Muscle of leg (tissue), 16 donors: ENCODE measurements at places on chromosomes 13 and 19. TPM values are rescaled to one million over a fixed set of nuclear protein-coding genes. Genes with fewer than 3 reads are reported as not detected.

GRCh38 chr13:41222259-41222852, 28.0 kb upstream of the KBTBD7 start:
- peak; percentile 41 for DNase-seq

- DNase-seq, result no peak
Observed at GRCh38 chr19:43776286-43776685, 4.5 kb downstream of the KCNN4 start.

DNA sequence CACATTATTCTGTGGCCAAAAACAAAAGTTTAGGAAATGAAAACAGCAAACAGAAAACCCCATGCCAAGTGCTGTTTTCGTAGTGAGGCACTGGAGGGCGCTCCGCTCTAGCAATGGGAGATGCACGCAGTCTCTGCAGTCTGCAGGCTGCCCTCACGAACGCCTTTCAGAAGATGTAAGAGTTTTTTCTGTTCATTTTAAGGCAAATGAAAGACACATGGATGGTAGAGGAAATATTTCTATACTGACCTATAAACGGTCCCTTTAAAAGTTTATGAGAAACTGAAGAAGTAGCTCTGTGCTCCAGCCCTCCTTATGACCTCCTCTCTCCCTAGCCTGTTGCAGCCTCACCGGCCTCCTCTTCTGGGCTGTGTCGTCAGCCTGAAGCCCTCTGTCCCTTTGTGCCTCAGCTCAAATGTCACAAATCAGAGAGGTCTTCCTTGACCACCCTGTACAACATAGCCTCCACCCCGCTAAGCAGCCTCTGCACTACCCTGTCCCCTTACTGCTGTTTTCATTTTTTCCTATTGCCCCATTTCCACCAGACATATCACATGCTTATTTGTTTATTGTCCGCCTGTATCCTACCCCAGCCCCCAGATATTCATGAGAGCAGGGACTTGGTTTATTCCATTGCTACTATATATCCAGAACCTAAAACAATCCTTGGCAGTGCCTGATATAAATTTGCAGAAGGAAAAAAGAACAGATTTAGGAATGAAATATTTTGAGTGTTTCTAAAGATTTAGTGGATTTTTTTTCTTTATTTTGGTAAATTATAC, 116.4 kb downstream of the TM9SF2 start:
- peak; percentile 46 for DNase-seq

- DNase-seq, result no peak
Observed at GRCh38 chr19:29337029-29337428, 124.1 kb upstream of the UQCRFS1 start.

DNA sequence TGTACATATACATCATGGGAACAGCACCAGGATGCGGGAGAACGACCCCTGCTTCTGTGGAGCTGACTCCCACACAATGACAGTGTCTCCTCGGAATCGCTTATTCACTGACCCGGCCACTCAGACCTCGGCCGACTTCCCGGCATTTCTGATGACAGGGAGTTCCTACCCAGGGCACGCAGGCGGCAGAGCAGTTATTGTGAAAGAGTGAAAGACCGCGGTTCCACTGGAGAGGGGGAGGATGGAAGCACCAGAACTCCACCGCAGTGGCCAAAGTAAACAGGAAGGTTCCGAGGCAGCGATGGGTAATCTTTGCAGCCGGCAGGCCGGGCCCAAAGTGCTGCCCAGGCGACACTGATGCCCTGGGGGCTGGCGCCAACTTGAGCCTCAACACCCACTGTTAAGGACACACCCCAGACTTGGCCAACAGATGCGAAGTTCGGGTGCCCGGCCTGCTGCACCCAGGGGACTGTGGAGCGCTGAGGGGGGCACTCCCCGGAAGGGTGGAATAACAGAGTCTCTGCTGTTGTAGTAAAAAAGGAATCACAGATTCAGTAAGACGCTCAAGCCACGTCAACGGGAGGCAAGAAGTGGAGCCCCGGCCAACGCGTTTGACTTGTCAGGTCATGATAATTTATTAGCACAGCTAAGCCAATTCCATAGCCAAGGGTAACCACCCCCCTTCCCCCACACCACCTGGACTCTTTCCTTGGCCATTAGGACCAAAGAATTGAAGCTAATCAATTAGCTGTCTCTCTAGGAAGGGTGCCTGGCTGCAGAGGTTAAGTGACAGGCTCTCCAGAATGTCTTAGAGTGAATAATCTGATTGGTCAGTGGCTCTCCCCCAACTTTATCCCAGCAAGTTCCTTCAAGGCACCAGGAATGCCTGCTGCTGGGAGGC, 5.8 kb downstream of the MLLT1 start:
- peak; percentile 68 for DNase-seq

Gene ERFL
- polyA plus RNA-seq, result 0.31 TPM

Gene VMAC
- polyA plus RNA-seq, result 3.5 TPM

- DNase-seq, result no peak
Observed at GRCh38 chr13:45352031-45352430, 11.0 kb upstream of the TPT1 start.

GRCh38 chr13:79044415-79044814, 361.6 kb downstream of the RBM26 start:
- no peak for DNase-seq

DNA sequence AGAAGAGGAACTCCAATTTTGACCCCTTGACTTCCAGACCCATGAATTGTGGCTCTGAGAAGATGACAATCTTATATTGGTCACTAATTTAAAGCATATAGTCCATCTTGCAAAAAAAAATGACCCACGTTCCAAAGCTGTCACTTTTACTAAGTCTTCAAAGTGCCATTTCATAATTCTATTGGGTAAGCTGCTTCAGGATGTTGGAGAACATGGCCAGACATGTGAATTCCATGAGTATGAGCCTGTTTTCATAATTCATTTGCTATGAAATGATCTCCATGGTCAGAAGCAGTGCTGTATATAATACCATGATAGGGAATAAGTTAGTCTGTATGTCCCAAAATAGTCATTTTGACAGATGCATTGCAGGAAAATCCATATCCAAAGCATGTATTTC, 1787.3 kb downstream of the SLITRK5 start:
- no peak for DNase-seq

DNA sequence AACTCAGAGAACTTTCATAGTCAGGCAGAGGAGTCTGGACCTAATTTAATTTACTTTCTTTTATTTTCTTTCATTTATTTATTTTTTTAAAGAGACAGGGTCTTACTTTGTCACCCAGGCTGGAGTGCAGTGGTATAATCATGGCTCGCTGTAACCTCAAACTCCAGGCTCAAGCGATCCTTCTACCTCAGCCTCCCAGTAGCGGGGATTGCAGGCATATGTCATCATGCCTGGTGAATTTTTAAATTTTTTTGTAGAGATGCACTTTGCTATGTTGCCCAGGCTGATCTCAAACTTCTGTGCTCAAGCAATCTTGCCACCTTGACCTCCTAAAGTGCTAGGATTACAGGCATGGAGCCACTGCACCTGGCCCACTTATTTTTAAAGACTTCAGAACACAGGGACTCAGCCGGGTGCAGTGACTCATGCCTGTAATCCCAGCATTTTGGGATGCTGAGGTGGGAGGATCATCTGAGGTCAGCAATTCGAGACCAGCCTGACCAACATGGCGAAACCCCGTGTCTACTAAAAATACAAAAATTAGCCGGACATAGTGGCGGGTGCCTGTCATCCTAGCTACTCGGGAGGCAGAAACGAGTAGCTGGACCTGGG, 50.6 kb downstream of the KLF5 start:
- DNase-seq, result no peak

GRCh38 chr13:48000559-48001113, 437 bp downstream of the SUCLA2 start:
- peak; percentile 46 for DNase-seq

GRCh38 chr13:32938907-32939306, 77.3 kb upstream of the KL start:
- no peak for DNase-seq

DNA sequence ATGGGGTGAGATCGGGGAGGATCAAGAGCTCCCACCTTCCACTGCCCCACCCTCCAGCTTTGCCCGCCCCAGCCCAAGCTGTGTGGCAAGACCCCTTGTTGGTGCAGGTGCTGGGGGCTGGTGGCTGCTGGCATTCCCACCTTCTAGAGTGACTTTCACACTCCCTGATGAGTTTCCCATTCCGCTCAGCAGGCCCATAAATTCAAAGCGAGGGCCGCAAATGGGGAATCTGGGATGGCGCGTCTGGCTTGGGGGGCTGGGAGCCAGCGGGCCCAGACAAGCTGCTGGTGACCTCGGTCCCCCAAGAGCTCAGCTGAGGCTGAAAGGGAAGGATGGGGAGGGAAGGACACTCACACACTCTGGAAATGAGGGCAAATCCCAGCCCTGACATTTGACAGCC, 110.3 kb downstream of the GADD45B start:
- DNase-seq, result no peak

- DNase-seq, result no peak
Observed at GRCh38 chr13:71619096-71619495, 247.9 kb downstream of the DACH1 start.

DNA sequence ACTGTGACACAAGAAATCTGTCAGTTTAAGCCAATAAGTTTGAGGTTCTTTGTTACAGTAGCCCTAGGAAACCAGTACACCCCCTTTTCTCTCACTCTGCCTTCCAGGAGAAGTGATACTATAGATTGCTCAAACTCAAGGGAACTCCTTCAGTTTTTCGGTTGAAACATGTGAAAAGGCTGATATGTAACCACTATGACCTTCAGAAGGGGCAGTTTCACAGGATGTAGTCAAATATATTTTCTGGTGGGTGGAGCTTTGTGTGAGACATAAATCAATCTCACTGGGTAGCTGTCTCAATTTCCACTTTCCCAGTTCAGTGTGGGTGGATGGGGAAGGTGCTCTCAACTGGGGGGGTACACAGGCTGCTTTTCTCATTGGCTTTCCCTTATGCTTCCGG, 41.7 kb downstream of the HTR2A start:
- no peak for DNase-seq

DNA sequence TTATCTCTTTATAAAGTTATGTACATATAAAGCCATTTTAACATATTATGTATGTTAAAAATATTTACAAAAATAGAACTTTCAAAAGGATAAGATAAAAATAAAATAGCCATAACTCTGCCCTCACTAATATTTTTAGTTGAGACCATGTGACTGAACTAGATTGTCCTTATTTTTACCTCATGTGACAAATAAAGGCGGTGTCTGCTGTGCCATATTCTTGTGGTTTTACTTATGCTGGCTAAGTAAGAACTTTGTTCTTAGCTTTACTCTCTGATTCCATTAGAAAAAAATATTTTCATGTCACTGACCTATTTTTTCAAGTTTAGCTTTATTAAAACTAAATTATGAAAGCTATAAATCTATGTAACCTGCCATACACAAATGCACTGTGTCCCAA, 135.6 kb upstream of the TSC22D1 start:
- no peak for DNase-seq

- DNase-seq, result peak; percentile 83
Observed at GRCh38 chr19:41426952-41427646, at the start of gene B3GNT8. Gene B3GNT8, minus strand, starts transcription at chr19:41427374. Its CDS starts 596 bp downstream, at chr19:41426778.

DNA sequence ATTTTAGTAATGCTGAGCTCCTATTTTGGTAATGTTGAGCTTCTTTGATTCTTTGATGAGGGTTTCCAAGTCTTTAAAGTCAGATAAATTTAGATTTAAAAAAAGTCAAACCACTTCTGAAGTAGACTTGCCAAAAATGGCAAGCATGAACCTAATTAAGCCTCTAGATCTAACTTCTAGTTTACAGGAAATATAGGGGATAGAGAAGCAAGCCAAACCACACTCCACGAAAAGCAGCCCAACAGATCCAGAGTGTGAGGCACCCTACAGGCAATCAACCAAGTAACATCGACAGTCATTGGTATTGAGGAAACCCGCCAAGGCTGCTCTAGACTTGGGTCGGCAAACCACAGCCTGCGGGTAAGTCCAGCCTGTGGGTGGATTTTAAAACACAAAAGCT, 3.7 kb downstream of the GGACT start:
- DNase-seq, result no peak

Gene CEACAM19
- 4.0 TPM for polyA plus RNA-seq

Gene GAMT
- 153 TPM for polyA plus RNA-seq

DNA sequence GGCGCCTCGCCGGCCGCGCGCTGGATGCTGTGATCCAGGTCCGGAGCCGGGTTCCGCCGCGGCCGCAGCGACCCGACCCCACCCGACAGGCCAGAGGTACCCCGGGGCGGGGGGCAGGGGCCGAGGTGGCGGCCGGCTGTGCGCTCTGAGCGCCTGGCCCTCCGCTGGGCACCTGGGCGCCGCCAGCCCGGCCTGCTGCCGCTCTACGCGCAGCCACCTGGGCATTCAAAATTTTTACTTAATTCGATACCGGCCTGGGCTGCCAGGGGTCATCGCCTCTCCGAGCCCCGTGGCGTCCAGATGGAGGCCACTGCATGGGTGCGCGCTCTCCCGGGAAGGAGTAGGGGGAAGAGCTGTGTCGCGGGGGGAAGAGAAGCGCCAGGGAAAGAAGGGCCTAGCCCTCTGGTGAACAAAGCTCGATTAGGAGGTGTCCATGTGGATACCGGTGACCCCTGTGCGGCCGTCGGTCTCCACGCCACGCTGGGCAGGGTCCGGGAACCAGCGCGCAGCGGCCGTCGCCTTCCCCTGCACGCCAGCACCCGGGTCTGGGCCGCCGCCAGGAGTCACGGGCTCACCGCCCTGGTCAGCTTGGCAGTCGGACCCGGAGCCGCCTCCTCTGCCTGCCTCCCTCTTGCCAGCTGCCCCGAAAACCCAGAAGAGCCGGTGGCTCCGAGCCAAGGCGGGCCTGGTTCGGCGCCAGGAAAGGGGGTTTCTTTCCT, 666 bp downstream of the BIVM start:
- peak; percentile 51 for DNase-seq
